ENCODE measurements at places on chromosomes 6 and 20. TPM values are rescaled to one million over a fixed set of nuclear protein-coding genes. Genes with fewer than 3 reads are reported as not detected.

The VWA7 gene
- total RNA-seq: 7.5 TPM

The NFATC2 gene
- 8.6 TPM for total RNA-seq

The HCRTR2 gene
- total RNA-seq: not detected

The ADGRB3 gene
- total RNA-seq: 1.3 TPM

The HLA-DQA2 gene
- 0.75 TPM for total RNA-seq

The TMEM244 gene
- total RNA-seq: not detected

The FOXC1 gene
- 13.5 TPM for total RNA-seq

The CTAGE9 gene
- not detected for total RNA-seq

The PTPRK gene
- 24.5 TPM for total RNA-seq

GRCh38 chr20:18647777-18648176, 59.9 kb downstream of the DTD1 start:
- no peak for DNase-seq

- no peak for DNase-seq
Observed at GRCh38 chr6:25511376-25511775, 140.6 kb upstream of the SCGN start.

- no peak for DNase-seq
Observed at GRCh38 chr6:96899451-96899998, 1.8 kb upstream of the NDUFAF4 start.

- DNase-seq: no peak
Observed at GRCh38 chr6:79546186-79546585, 9.0 kb upstream of the LCA5 start.

GRCh38 chr20:19210391-19211155, 1.9 kb upstream of the SLC24A3 start:
- no peak for DNase-seq

DNA sequence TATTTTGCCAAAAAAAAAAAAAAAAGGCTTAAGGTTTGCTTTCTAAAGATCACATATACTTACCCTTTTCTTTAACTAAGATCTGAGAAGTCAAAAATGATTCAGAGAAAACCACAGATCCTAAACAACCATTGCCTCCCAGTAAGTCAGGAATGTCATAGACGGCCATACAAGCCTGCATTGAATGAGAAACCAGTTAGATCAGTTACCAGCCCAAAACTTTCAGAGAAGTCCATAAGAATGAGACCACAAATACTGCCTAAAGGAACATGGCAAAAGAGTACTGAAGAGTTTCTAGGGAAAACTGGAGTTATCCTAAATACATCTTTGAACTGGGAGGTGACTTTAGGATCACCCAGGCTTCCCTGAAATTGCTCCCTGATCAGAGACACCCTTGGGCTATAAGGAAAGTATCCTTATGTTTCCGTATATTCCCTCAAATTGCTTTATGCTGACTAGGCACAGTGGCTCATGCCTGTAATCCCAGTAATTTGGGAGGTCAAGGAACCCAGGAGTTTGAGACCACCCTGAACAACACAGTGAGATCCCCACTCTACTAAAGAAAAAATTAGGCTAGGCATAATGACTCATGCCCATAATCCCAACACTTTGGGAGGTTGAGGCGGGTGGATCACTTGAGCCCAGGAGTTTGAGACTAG, 79.4 kb upstream of the SLC4A11 start:
- no peak for DNase-seq

- DNase-seq: no peak
Observed at GRCh38 chr6:132830334-132830751, 16.0 kb downstream of the RPS12 start.

- DNase-seq: no peak
Observed at GRCh38 chr20:62427172-62428001, at the start of gene RBBP8NL. Gene RBBP8NL, minus strand, starts transcription at chr20:62427539. Its CDS starts 7,892 bp downstream, at chr20:62419647.

GRCh38 chr20:50027611-50028105, 44.9 kb downstream of the SNAI1 start:
- DNase-seq: peak; percentile 85

DNA sequence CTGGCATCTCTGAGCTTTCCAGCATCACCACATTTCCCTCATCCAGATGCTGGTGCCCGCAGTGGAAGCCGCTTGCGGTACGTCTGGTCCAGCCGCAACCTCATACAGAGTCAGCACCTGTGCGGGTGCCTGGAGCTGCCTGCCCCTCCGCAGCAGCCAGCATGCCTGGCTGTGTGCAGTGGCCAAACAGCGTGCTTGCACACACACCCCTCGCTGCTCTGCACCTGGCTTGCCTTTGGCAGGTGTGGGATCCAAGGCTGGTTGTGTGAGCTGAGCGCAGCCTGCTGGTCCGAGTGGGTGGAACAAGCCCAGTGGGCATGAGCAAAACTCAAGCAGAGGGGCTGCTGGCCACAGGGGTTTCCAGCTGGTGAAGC, 3.1 kb upstream of the HINT3 start:
- no peak for DNase-seq

Data from right atrium auricular region (tissue), 2 donors.